ENCODE measurements at places on chromosomes 5 and 9. TPM values are rescaled to one million over a fixed set of nuclear protein-coding genes. Genes with fewer than 3 reads are reported as not detected.

- H3K27ac ChIP-seq = no peak overlapping the region
- no peak overlapping the region for H3K4me3 ChIP-seq
- H3K27me3 ChIP-seq = peaks cover 1% of the 10 kb centered on the region
- H3K36me3 ChIP-seq = peaks cover 18% of the 10 kb centered on the region
- no peak for DNase-seq
These were observed 20.0 kb upstream of the CREBRF start for GRCh38 chr5:173035904-173036707.

Gene PCDHA11
- total RNA-seq = 7.8 TPM

Gene BTNL8
- 0.59 TPM for total RNA-seq

DNA sequence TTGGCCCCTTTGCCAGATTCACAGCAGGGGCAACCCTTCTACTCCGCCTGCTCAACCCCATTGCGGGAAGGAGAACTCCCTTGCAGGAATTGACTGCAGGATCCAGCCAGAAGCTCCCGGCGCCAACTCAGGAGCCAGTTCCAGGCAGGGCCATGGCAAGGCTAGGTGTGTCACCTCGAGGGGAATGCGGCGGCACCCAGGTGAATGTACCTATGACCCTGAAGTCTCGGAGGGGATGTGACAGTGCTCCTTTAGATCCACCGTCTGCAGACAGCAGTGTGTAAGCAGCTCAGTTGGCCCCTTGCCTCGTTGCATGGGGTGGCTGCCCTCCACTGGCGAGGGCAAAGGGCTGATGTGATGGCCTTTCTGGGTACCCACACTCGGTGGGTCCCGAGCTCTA lies 606.6 kb downstream of the ELAVL2 start:
- H3K36me3 ChIP-seq = no peaks in the 10 kb centered on the region
- H3K4me1 ChIP-seq = no peaks in the 10 kb centered on the region
- no peak overlapping the region for H3K4me3 ChIP-seq
- no peak for DNase-seq
- no peak overlapping the region for H3K27ac ChIP-seq

Gene SHISAL2B
- 1.4 TPM for total RNA-seq

Gene HRH2
- 0.41 TPM for total RNA-seq

Gene FOXD4L3
- total RNA-seq = not detected

GRCh38 chr9:36401897-36402480 lies 1.9 kb upstream of the RNF38 start:
- H3K36me3 ChIP-seq = peaks cover 10% of the 10 kb centered on the region
- H3K27me3 ChIP-seq = peaks cover 6% of the 10 kb centered on the region
- no peak for DNase-seq
- H3K4me1 ChIP-seq = peaks cover 16% of the 10 kb centered on the region
- peak overlapping the region; percentile 92 for H3K4me3 ChIP-seq

- H3K4me3 ChIP-seq = no peak overlapping the region
- DNase-seq = no peak
- no peaks in the 10 kb centered on the region for H3K4me1 ChIP-seq
- no peaks in the 10 kb centered on the region for H3K36me3 ChIP-seq
- H3K27ac ChIP-seq = no peak overlapping the region
These were observed 6.4 kb upstream of the AMBP start for GRCh38 chr9:114084282-114085073.

DNA sequence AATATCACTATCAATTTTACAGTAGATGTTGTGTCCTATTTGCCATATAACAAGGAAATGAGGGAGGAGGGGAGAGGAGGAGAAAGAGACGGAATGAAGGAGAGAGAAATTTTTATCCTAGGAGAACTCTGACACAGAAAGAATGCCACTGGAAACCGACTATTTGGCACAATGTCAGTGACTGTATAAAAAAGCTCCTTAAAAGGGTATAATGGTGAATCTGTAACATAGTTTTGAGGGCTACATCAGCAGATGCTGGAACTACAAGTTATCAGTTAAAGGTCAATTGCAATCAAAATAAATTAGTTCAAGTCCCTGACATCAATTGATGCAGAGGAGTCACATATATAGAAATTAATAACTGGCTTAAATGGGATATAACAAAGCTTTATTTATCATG lies 5.7 kb downstream of the EDIL3 start:
- no peaks in the 10 kb centered on the region for H3K36me3 ChIP-seq
- H3K4me3 ChIP-seq = no peak overlapping the region
- no peak overlapping the region for H3K27ac ChIP-seq
- peaks cover 9% of the 10 kb centered on the region for H3K4me1 ChIP-seq
- peaks cover 4% of the 10 kb centered on the region for H3K27me3 ChIP-seq

Gene DPYSL3
- total RNA-seq = 27.6 TPM

- H3K4me3 ChIP-seq = no peak overlapping the region
- no peaks in the 10 kb centered on the region for H3K27me3 ChIP-seq
- no peaks in the 10 kb centered on the region for H3K36me3 ChIP-seq
- DNase-seq = no peak
- no peak overlapping the region for H3K27ac ChIP-seq
These were observed 76.2 kb downstream of the SH3TC2 start for GRCh38 chr5:148986636-148987035.

Gene VLDLR
- total RNA-seq = 4.4 TPM

Gene MARCOL
- not detected for total RNA-seq

GRCh38 chr5:112691339-112691680 lies 46.4 kb upstream of the APC start:
- no peak for DNase-seq
- peaks cover 38% of the 10 kb centered on the region for H3K4me1 ChIP-seq
- H3K27me3 ChIP-seq = peaks cover 4% of the 10 kb centered on the region
- no peaks in the 10 kb centered on the region for H3K36me3 ChIP-seq

Measured in endothelial cell (in vitro differentiated cells).